Right renal cortex interstitium (tissue), 3 donors: ENCODE measurements at places on chromosomes 2 and 18.

DNA sequence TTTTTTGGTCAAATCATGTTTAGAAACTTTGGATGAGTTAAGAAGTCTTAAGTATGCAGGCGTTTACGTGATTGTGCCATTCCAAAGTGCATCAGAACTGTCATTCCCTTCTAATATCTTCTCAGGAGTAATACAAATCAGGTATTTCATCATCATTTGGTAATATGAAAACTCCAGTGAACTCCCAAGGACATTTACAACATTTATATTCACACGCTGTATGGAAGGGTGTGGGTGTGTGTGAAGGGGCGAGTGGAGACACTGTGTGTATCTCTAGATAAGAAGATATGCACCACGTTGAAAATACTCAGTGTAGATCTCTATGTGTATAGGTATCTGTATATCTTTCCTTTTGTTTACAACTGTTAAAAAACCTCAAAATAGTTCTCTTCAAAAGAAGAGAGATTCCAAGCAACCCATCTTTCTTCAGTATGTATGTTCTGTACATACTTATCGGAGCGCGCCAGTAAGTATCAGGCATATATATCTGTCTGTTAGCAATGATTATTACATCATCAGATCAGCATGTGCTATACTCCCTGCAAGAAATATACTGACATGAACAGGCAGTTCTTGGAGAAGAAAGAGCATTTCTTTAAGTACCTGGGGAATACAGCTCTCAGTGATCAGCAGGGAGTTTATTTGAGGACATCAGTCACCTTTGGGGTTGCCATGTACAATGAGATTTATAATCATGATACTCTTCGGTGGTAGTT, 29.3 kb downstream of the COX7A2L start:
- DNase-seq: no peak

DNA sequence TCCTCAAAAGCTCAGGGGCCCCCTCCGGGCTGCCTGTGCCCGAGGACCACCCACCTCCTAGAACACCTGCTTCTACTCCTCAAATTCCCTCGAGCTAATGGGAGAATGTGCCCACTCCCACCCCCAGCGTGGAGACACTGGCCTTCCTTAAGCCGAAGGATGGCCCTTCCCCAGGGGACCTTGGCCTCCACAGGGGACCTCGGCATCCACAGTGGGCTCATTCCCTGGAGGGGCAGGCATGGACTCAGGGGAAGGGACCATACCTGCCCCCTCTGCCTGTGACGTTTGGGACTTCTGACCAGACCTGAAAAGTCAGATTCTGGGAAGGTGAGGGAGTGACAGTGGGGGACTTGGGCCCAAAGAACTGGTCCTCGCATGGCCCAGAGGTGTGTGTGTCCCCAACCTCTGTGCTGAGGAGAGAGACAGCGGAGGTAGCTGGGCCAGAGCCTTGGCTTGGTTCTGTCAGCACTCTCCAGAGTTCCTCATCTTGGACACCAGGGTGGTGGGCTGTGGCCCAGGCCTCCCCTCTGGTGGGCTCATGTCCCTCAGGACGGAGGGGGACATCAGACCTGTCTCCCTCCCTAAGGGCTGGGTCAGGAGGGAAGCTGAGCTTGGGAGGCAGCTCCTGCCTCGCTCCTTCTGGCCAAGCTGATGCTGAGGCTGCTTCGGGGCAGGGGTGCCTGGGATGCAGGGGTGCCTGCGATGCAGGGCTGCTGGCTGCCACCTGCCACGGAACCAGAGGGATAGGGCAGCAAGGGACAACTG, 240.4 kb downstream of the HAUS1 start:
- DNase-seq: no peak

GRCh38 chr2:27294928-27295327, 12.7 kb downstream of the TRIM54 start:
- DNase-seq: no peak

DNA sequence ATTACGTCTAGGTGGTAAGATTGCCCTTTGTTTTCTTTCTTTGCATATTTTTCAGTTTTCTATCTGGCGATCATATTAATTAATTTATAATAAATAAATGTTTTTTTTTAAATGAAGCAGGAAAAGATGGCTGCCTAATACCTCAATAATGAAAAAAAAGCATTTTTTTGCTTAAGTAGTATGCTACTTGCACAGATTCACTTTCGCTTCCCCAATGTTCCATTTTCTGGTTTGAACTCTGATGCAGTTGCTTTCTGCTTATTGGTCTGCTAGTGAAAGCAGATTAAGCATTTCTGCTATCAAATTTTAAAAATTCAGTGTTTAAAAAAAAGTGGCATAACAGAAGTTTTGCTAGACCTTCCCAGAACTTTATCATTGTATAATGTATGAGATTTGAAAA, 11.9 kb upstream of the TMEM182 start:
- no peak for DNase-seq

- no peak for DNase-seq
Observed at GRCh38 chr18:34867520-34867919, 157.4 kb downstream of the DTNA start.

GRCh38 chr2:108594982-108595464, 60.8 kb downstream of the LIMS1 start:
- no peak for DNase-seq

DNA sequence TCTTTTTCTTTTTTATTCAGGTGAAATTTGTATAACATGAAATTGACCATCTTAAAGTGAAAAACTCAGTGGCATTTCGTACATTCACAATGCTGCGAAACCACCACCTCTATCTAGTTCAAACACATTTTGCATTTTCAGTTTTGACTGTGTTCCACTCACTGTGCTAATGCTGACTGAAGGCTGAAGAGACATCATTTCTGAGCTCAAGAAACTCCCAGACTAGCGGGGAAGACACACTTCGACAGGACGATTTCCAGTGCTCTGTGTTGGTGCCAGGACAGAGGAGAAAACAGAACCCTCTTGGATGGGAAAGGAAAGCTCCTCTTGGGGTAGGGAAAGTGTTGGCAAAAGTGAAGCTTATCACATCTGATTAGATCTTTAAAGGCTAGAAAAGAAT, 44.2 kb upstream of the CBLN2 start:
- DNase-seq: no peak

DNA sequence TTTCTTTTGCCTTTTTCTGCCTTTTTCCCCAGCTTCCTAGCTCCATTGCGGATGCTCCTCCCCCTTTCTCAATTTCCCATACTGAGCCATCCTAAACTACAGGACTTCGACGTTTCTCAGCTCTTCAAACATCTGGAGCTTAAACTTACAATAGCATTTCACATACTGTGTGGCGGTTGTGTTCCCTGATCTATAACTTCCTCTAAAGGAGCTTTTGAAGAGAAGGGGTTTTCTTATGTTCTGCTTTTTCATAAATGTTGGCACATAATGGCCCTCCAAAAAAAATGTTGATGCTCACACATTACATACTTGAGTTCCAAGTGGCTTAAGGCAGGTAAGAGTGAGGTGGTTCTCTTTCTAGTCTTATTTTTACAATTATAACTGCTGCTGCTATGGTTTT, 87.4 kb downstream of the RNF144A start:
- no peak for DNase-seq

DNA sequence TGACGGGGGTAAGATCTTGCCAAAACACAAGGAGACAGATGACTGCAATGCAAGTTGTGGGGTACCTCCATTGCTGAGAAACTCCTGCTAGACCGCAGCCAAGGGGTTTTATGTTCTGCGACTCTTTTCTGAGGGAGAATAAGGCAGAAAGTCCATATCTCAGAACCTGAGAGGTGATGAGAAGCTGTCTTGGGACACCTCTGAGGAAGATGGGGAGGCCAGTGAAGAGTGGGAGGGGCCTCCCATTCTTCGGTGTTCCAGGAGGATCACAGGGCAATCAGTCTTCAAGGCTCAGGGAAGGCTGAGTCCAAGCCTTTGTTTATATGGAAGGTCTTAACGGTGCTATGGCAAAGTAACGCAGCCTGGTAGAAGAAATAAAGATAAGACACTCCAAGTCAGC, 18.0 kb downstream of the CYP27A1 start:
- no peak for DNase-seq

DNA sequence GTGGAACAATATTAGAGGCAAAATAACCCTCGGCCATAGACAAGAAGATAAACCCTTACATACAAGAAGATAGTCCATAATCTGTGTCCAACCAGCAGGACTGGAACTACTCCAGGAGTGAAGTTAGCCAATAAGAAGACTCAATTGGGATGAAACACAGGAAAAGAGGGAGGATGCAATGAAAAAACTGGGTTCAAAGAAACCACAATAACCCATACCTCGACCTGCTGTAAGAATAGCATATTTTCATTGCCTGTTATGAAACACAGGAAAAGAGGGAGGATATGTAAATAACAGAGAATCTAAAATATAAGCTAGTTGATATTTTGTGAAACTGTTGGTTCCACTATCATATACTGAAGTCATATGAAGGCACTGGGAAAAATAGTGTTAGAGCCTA, 87.1 kb upstream of the CSRNP3 start:
- DNase-seq: no peak

- no peak for DNase-seq
Observed at GRCh38 chr18:79982736-79983135, 5.6 kb downstream of the TXNL4A start.

- DNase-seq: no peak
Observed at GRCh38 chr2:30927465-30928075, 120.3 kb upstream of the CAPN13 start.

- no peak for DNase-seq
Observed at GRCh38 chr18:24846138-24846537, 385.7 kb downstream of the HRH4 start.

- no peak for DNase-seq
Observed at GRCh38 chr2:231431606-231432005, 32.7 kb downstream of the NCL start.

GRCh38 chr2:15177103-15177502, 384.0 kb downstream of the NBAS start:
- DNase-seq: no peak

GRCh38 chr2:26672112-26672817, 20.3 kb upstream of the KCNK3 start:
- DNase-seq: no peak

- DNase-seq: no peak
Observed at GRCh38 chr2:105765415-105766299, 20.9 kb downstream of the NCK2 start.

- no peak for DNase-seq
Observed at GRCh38 chr2:68189991-68190784, 32.5 kb downstream of the PNO1 start.

DNA sequence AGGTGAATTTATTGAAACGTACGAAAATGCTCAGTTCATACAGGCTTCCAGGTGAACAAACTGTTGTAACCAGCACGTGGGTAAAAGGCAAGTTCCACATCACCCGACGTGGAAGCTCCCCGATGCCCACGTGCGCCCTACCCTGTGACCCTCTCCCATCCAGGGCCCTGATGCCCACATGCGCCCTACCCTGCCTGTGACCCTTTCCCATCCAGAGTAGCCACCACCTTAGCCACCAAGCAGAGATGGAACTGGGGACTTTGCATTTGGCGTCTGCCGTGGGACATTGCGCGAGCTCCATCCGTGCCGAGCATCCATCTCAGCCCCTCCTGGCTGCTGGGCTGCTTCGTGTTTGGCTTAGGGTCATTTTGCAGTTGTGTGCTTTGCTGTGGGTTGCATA, 37.5 kb downstream of the ANO7 start:
- no peak for DNase-seq

DNA sequence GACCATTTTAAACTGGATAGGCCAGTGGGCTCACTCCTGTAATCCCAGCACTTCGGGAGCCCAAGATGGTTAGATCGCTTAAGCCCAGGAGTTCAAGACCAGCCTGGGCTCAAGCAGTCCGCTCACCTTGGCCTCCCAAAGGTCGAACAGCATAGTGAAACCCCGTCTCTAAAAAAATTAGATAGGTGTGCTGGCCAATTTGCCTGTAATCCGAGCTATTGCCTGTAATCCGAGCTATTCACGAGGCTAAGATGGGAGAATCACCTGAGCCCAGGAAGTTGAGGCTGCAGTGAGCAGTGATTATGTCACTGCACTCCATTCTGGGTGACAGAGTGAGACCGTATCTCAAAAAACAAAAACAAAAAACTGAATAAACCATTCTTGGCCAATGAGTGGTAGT, 52.6 kb upstream of the EMILIN2 start:
- DNase-seq: no peak

GRCh38 chr2:109454765-109455394, 158.9 kb downstream of the SEPTIN10 start:
- DNase-seq: no peak
